ENCODE measurements at places on chromosomes 1 and 21.

GRCh38 chr21:39088831-39089380, 94.3 kb downstream of the PSMG1 start:
- DNase-seq: no peak

DNA sequence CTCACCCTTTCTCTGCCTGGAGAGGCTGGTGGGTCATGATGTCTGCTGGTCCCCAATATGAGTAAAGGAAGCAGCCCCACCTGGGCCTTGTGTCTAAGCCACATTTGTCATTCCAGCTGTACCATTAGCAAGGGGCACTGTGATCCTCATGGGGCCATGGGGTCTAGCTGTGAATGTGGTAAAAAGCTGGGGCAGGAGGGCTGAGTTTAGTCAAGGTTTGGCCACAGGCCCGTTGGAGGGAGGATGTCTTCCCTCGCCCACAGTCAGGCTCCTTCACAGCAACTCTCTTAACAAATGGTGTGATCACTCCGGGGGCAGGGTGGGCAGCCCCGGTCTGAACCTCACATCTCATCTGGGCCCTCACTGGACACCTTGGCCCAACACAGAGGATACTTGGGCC, 115.4 kb downstream of the DMRTB1 start:
- DNase-seq: no peak

- no peak for DNase-seq
Observed at GRCh38 chr1:156884560-156885184, 8.8 kb upstream of the PEAR1 start.

DNA sequence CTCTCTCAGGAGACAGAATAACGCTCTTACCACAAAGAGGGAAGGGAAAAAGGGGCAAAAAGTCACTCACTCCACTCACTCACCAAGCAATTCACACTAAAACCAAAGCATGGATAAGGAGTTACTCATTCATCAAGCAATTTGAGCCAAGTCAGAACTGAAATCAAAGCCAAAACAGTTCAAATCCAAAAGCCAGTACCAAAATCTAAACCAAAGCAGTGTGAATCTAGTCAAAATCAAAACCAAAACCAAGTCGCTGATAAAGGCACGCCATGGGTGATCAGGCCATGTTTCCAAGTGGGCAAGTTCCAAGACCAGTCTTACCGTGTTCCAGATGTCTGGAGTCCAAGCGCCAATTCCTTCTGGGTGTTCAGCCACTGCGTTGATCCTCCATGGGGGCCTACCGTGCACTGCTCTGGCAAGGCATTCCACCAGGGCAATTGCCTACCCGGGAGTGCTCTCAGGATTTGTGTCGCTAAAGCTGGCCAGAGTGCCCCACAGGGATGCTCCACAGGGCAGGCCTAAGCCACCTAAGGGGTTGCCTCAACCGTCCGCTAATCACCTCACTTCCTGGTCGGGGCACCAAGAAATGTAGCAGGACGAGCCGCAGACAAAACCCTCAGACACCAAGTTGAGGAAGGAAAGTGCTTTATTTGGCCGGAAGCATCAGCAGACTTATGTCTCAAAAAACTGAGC, 142.3 kb downstream of the TRIM33 start:
- DNase-seq: no peak

GRCh38 chr1:238485912-238486209, 595.1 kb upstream of the ZP4 start:
- no peak for DNase-seq

DNA sequence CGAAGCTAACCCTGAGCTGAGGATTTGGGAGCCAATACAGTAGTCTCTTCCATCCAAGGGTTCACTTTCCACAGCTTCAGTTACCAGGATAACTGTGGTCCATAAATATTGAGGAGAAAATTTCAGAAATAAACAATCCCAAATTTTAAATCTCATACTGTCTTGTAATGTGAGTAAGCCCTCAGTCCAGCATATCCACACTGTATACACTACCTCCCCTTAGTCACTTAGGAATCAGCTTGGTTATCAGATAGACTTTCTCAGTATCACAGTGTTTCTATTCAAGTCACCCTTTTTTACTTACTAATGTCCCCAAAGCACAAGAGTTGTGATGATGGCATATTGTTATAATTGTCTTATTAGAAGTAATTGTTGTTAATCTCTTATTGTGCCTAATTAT, 102.3 kb upstream of the GNG12 start:
- no peak for DNase-seq

DNA sequence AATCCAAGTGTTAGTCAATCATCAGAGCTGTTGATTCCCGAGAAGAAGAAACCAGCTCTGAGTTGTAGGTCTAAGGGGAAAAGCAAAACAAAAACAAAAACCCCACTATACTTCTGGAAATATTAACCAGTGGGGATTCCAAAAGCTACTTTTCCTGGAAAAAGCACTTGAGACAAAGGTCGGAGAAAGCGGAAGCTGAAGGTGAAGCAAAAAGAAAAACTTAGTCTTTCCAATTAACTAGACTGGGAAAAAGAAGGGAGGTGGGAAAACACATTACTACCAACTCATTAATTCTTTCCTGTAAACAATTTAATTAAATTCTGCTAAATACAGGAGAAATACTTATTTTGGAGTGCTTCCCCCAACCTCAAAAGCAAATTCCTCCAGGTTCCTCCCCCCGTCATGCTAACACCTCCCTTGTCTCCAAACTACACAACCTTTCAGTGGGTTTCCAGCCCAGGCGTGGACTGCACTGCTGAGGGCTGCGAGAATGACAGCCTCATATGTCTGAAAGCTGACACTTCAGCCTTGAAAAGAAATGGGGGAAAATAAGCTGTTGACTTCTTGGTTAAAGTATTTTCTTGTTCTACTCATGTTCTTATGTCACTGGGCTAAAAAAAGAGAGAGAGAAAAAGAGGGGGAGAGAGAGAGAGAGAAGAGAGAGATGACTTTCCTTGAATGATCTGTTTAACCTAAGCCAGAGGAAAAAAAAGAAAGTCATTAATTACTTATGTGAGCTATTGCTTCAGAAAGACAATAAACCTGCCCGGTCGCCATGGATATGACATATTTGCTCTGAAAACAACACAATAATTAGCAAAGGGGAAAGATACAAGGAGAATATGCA, 5.1 kb downstream of the CASZ1 start:
- no peak for DNase-seq

- DNase-seq: no peak
Observed at GRCh38 chr1:12620931-12621330, 2.9 kb upstream of the DHRS3 start.

- no peak for DNase-seq
Observed at GRCh38 chr1:1920608-1921458, 1.8 kb upstream of the TMEM52 start.

GRCh38 chr1:245679821-245680780, 525.3 kb downstream of the KIF26B start:
- no peak for DNase-seq

DNA sequence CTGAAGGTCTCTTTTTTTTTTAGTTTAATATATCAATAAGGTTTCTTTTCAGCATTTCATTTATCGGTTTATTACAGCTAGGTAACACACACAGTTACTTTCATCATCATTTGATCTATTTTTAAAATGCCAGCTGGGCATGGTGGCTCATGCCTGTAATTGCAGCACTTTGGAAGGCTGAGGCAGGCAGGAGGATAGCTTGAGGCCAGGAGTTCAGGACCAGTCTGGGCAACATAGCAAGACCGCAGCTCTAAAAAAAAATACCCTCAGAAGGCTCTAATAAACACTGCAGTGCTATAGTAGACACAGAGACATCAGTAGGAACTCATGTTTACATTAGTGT, 48.5 kb upstream of the VAMP3 start:
- DNase-seq: no peak

DNA sequence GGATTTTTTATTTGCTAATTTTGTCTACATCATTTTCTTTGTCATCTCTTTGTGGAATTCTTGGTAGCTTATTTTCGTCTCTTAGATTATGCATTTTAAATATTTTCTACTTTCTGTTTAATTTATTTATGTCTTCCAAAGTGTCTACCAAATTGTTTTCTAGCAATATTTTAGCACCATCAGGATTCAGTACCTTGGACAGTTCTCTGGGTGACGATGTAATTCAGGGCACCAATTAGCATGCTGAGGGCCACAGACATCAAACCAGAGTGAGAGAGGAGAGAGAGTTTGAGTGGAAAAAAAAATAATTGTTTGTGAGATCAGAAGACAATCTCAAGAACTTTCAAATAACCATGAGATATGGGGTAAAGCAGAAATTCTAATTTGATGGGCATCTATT, 169.8 kb upstream of the CXADR start:
- DNase-seq: no peak

DNA sequence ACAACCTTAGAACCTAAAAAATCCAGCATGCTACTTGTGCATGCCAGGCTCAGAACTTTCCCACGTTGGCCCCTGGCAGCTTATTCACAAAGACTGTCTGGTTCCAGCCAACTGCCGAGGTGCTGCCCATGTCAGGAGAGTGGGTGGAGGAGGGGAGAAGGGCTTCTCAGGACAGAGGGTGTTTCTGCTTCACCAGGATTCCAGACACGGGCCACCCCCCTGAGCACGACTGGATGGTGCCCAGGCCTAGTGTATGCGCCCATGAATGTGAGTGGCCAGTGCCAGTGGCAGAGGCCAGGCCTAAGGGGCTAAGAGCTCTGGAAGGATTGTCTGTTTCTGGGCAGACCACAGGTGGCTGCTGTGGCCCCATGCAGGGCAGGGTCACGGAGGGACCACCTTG, 148.2 kb upstream of the COL6A1 start:
- DNase-seq: no peak

DNA sequence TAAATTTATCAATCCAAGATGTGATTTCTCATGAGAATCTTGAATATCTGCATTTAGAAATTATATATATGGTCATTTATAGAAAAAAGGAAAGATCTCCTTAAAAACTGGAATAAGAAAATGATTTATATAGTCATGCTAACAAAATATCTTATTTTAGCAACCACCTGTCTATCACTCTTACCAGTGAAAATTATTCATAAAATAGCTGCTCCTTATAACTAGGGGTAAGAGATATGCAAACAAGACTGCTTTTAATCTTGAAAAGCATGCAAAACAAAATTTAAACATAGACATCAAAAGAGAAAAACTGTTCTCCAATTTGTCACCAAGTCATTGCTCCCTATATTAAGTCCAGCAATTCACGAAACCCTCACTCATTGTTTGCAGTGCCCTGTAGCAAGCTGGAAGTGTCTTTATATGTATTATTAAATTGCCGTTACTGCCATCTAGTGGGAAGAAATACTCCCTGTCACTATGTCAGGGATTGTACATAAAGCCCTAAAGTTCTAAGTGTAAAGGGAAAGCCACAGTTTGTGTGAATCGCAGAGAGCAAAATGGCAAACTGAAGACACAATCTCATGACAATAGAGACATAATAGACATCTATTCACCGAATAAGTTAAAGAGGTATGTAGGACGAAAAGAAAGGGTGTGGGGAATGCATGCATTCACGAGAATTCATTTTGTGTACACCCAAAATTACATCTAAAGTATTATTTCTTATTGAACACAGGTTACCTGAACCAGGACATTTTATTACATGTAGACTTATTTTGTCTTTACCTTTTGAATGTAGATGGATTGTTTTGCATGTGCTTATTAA, 600.5 kb downstream of the USP25 start:
- no peak for DNase-seq

GRCh38 chr21:41422546-41423304, 3.3 kb upstream of the MX1 start:
- no peak for DNase-seq

- no peak for DNase-seq
Observed at GRCh38 chr1:9842781-9843575, 19.2 kb upstream of the CLSTN1 start.

Measured in activated CD8-positive, alpha-beta memory T cell treated with anti-CD3 and anti-CD28 coated beads for 4 hours (primary cell).